CD4-positive, alpha-beta T cell (primary cell): ENCODE measurements at places on chromosomes 2 and 18. TPM values are rescaled to one million over a fixed set of nuclear protein-coding genes. Genes with fewer than 3 reads are reported as not detected.

DNA sequence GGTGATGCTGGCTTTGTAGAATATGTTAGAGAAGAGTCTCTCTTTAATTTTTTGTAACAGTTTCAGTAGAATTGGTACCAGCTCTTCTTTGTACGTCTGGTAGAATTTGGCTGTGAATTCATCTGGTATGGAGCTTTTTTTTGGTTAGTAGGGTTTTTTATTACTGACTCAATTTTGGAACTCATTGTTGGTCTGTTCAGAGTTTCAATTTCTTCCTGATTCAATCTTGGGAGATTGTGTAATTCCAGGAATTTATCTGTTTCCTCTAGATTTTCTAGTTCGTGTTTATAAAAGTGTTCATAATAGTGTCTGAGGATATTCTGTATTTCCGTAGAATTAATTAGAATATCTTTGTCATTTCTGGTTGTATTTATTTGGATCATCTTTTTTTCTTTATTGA is 943.5 kb downstream of the TRIB2 start:
- H3K27ac ChIP-seq = no peak overlapping the region
- H3K4me3 ChIP-seq = no peak overlapping the region
- no peaks in the 10 kb centered on the region for H3K4me1 ChIP-seq
- no peaks in the 10 kb centered on the region for H3K36me3 ChIP-seq
- H3K27me3 ChIP-seq = no peaks in the 10 kb centered on the region

GRCh38 chr2:199862788-199863187 is 11.8 kb upstream of the FTCDNL1 start:
- H3K4me1 ChIP-seq = no peaks in the 10 kb centered on the region
- no peaks in the 10 kb centered on the region for H3K36me3 ChIP-seq
- H3K27ac ChIP-seq = no peak overlapping the region

GRCh38 chr2:60520917-60521539 is 32.4 kb downstream of the BCL11A start:
- DNase-seq = no peak
- H3K36me3 ChIP-seq = no peaks in the 10 kb centered on the region
- H3K4me1 ChIP-seq = no peaks in the 10 kb centered on the region
- no peaks in the 10 kb centered on the region for H3K27me3 ChIP-seq

GRCh38 chr2:161131804-161132203 is 28.4 kb upstream of the TANK start:
- H3K36me3 ChIP-seq = no peaks in the 10 kb centered on the region
- no peak for DNase-seq
- peaks cover 10% of the 10 kb centered on the region for H3K4me1 ChIP-seq
- H3K27me3 ChIP-seq = no peaks in the 10 kb centered on the region
- no peak overlapping the region for H3K27ac ChIP-seq

- H3K27me3 ChIP-seq = no peaks in the 10 kb centered on the region
- no peaks in the 10 kb centered on the region for H3K4me1 ChIP-seq
- no peak for DNase-seq
- H3K4me3 ChIP-seq = no peak overlapping the region
- H3K36me3 ChIP-seq = peaks cover 18% of the 10 kb centered on the region
Observed at GRCh38 chr2:240503375-240503774, 54.4 kb downstream of the ANKMY1 start.

GRCh38 chr2:227451655-227451992 is 20.3 kb upstream of the AGFG1 start:
- H3K27me3 ChIP-seq = no peaks in the 10 kb centered on the region
- no peaks in the 10 kb centered on the region for H3K4me1 ChIP-seq
- no peak overlapping the region for H3K4me3 ChIP-seq
- no peak for DNase-seq
- H3K36me3 ChIP-seq = no peaks in the 10 kb centered on the region
- no peak overlapping the region for H3K27ac ChIP-seq

- peaks cover 48% of the 10 kb centered on the region for H3K4me1 ChIP-seq
- no peaks in the 10 kb centered on the region for H3K36me3 ChIP-seq
- peak; percentile 26 for DNase-seq
- H3K27ac ChIP-seq = peak overlapping the region; percentile 84
- no peaks in the 10 kb centered on the region for H3K27me3 ChIP-seq
Observed at GRCh38 chr2:191020742-191021381, 6.9 kb upstream of the STAT1 start.

DNA sequence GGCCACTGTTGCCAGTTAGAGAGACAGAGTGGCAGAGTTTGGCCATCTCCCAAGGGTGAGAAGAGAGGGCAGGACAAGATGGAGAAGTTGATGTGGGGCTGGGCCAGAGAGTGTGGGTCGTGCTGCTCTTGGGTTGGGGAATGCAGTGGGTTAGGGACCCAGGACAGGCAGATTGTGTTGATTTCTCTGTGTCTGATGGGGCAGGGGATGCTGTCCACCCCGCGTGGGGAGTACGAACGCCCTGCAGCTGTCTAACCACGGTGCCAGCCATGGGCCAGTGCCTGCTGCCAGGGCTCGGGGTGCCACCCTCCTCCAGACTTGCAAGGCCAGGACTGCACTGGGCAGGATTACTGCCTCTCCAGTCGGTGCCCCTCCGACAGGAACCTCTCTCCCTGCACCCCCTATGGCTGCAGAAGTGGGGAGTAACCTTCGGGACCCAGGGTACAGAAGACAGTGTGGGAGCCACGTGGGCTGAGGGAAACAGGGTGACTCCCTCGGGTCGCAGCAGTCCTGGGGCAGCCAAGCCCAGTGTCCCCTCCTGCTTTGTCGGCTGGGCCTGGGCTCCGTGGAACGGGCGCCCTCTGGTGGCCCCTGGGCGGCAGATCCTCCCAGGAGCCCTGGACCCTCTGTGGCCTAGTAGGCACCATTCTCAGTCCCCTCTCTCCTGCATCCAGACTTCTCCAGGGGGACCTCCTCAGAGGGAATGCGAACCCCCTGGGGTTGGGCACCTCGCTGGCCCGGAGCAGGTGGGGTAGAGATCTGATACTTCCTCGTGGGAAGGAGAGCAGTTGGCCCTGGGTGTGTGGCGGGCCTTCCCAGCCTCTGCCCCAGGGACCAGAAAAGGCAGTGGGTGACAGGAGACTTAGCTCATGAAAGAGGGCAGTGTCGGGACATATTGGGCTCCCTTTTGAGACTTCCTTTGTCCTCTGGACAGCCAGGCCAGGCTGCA is 2.7 kb downstream of the GPC1 start:
- H3K36me3 ChIP-seq = no peaks in the 10 kb centered on the region
- H3K4me1 ChIP-seq = peaks cover 25% of the 10 kb centered on the region
- no peak overlapping the region for H3K4me3 ChIP-seq
- DNase-seq = peak; percentile 82
- H3K27me3 ChIP-seq = peaks cover 22% of the 10 kb centered on the region
- no peak overlapping the region for H3K27ac ChIP-seq

GRCh38 chr18:7980656-7981055 is 413.5 kb downstream of the PTPRM start:
- H3K27ac ChIP-seq = no peak overlapping the region
- H3K4me1 ChIP-seq = no peaks in the 10 kb centered on the region
- H3K4me3 ChIP-seq = no peak overlapping the region
- no peaks in the 10 kb centered on the region for H3K36me3 ChIP-seq

- H3K4me3 ChIP-seq = no peak overlapping the region
- no peaks in the 10 kb centered on the region for H3K27me3 ChIP-seq
- no peaks in the 10 kb centered on the region for H3K36me3 ChIP-seq
Observed at GRCh38 chr18:22838221-22838620, 94.9 kb upstream of the RBBP8 start.

GRCh38 chr18:44761812-44762211 is 81.1 kb downstream of the SETBP1 start:
- no peaks in the 10 kb centered on the region for H3K36me3 ChIP-seq
- no peak overlapping the region for H3K4me3 ChIP-seq
- H3K4me1 ChIP-seq = peaks cover 16% of the 10 kb centered on the region

DNA sequence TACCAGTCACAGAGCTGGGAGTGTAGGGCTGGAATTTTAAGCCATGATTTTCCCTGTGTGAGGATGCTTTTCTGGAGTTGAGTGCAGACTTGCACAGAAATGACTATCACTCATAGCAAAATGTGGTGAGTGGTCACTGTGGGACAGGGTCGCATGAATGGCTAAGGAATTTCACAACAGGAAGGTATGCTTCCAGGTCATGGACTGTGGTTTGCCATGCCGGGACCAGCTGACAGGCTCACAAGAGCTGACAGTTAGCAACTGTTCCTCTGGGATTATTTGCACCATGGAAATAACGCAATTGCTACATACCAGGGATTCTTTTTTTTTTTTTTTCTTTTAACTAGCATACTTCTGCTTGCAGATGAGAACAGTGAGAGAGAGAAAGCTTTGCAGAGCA is 3.8 kb upstream of the UXS1 start:
- no peak overlapping the region for H3K4me3 ChIP-seq
- peaks cover 15% of the 10 kb centered on the region for H3K4me1 ChIP-seq
- no peak overlapping the region for H3K27ac ChIP-seq
- H3K27me3 ChIP-seq = no peaks in the 10 kb centered on the region
- no peak for DNase-seq

- peaks cover 23% of the 10 kb centered on the region for H3K4me1 ChIP-seq
- H3K36me3 ChIP-seq = no peaks in the 10 kb centered on the region
- peak overlapping the region; percentile 54 for H3K27ac ChIP-seq
- H3K27me3 ChIP-seq = no peaks in the 10 kb centered on the region
- DNase-seq = peak; percentile 52
Observed at GRCh38 chr2:208265371-208265800, 669 bp upstream of the PIKFYVE start.

DNA sequence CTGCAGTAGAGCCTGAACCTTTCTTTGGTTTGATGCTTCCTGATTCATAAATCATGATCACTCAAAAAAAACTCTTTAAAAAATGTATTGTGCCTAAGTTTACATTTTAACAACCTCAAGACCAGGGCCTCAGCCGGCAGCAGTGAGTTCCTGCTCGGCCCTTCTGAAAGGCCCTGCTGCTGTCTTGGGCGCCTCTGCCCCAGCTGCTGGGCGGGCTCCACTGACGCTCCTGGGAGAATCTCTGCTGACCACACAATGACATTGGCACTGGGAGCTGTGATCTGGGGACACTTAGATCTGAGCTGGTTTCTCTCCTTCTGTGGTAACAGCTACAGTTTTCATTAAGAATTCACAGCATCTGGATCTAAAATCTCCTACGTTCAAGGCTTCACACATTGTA is 25.7 kb downstream of the TPO start:
- no peak for DNase-seq
- H3K27ac ChIP-seq = no peak overlapping the region
- H3K4me1 ChIP-seq = no peaks in the 10 kb centered on the region
- no peaks in the 10 kb centered on the region for H3K36me3 ChIP-seq

GRCh38 chr18:8084160-8084559 is 517.0 kb downstream of the PTPRM start:
- H3K27me3 ChIP-seq = no peaks in the 10 kb centered on the region
- DNase-seq = no peak
- no peaks in the 10 kb centered on the region for H3K4me1 ChIP-seq
- H3K36me3 ChIP-seq = no peaks in the 10 kb centered on the region
- no peak overlapping the region for H3K4me3 ChIP-seq

DNA sequence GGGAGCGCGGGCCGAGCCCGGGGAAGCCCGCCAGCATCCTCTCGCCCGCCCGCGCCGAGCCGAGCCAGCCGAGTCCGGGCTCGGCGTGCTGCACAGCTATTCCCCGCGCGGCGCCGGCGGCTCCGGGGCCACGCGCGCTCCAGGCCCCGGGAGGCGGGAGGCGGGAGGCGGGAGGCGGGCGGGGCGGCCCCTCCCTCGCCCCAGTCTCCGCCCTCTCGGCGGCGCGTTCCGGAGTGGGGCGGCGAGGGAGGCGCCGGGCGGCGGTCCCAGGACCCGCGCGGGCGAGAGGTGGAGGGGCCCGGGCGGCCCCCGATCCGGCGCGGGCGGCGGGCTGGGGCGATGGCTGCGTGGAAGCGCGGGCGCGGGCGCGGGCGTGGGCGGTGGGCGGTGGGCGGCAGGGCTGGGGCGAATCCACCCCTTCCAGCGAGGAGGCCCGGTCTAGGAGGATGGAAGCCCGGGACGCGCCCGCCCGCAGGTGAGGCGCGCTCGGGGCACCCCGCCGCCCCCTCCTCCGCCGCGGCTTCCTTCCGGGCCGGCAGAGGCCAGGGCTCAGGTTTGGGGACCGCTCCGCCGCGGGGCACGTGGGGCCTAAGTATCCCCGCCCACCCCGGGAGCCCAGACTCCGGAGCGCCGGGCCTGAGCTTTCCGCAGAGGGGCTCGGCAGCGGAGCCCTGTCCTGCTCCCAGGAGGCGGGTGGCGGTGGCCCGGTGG is at the start of gene ADCY3:
ADCY3 (minus strand) TSS at position 140 of the 711 bp plus-strand sequence. CDS start 1,250 bp downstream, outside the sequence.
- peak within 1 kb of the TSS; percentile 60 for H3K4me3 ChIP-seq
- DNase-seq = peak; percentile 85
- H3K27ac ChIP-seq = no peak within 1 kb of the TSS
- H3K27me3 ChIP-seq = no peaks in the 10 kb centered on the region
- H3K36me3 ChIP-seq = peaks cover 8% of the 10 kb centered on the region

- peak overlapping the region; percentile 64 for H3K4me3 ChIP-seq
- no peak overlapping the region for H3K27ac ChIP-seq
- no peaks in the 10 kb centered on the region for H3K27me3 ChIP-seq
- peaks cover under 1% of the 10 kb centered on the region for H3K36me3 ChIP-seq
- no peak for DNase-seq
Observed at GRCh38 chr2:61015976-61016375, 1.5 kb upstream of the PEX13 start.

SNORC gene
- total RNA-seq = 1.2 TPM

SLC11A1 gene
- total RNA-seq = 6.3 TPM

CCDC93 gene
- total RNA-seq = 62.2 TPM

KYNU gene
- total RNA-seq = 0.50 TPM

ADD2 gene
- 4.4 TPM for total RNA-seq

GAREM1 gene
- 0.14 TPM for total RNA-seq

MAB21L4 gene
- total RNA-seq = not detected

TUBA4A gene
- 183 TPM for total RNA-seq

ALPI gene
- total RNA-seq = not detected

MBD1 gene
- total RNA-seq = 107 TPM

HOXD3 gene
- total RNA-seq = not detected

ACADL gene
- not detected for total RNA-seq

RTP5 gene
- total RNA-seq = 0.36 TPM

FOXI3 gene
- not detected for total RNA-seq

STAM2 gene
- total RNA-seq = 4.1 TPM

TRABD2A gene
- 166 TPM for total RNA-seq

NGEF gene
- not detected for total RNA-seq

TTR gene
- total RNA-seq = not detected

OR6B2 gene
- not detected for total RNA-seq
